Mesenchymal stem cell (in vitro differentiated cells and primary cell): ENCODE measurements at places on chromosomes 4 and X.
A peak's percentile ranks its signal among the peaks of the same experiment; 100 is the strongest.

- no peak for DNase-seq
These were observed 945.3 kb upstream of the GRIA3 start for GRCh38 chrX:122238801-122239200.

DNA sequence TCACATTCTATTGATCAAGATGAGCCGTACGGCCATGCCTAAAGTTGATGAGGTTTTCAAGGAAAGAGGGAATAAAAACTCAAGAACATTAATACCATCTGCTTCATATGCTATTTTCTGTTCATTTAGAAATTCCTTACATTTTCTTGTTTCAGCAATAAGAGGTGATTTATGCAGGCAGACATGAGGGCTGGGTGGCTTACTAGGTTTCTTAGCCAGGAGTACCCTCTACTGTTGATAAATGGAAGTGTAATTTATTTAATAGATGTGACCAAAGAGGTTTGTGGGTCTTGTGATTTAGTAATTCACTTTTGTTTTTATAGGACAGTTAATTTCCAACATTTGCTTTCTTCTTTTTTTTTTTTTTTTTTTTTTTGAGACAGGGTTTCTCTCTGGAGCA, 6.4 kb upstream of the SMIM9 start:
- peak; percentile 49 for DNase-seq

DNA sequence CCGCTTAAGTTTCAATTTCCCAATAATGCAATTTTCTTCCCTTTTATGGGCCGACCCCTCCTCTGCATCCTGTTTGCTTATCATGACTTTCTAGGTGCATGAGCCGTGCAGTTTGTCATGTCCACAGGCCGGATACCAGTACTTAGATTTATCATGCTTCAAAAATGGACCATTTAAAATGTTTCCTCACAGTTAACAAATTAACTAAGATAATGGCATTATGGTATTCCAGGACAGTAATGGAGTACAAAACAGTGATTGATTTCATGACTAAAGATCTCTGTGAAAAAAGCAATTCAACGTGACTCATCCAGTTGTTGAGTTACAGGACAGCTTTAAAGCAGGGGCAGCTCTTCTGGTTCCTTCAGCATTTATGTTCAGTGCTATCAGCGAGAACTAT, 23.0 kb downstream of the SNX25 start:
- peak; percentile 86 for DNase-seq

- no peak for DNase-seq
These were observed 10.7 kb downstream of the SEL1L3 start for GRCh38 chr4:25852103-25852502.

GRCh38 chr4:37008199-37008598, 236.3 kb upstream of the NWD2 start:
- DNase-seq: no peak

DNA sequence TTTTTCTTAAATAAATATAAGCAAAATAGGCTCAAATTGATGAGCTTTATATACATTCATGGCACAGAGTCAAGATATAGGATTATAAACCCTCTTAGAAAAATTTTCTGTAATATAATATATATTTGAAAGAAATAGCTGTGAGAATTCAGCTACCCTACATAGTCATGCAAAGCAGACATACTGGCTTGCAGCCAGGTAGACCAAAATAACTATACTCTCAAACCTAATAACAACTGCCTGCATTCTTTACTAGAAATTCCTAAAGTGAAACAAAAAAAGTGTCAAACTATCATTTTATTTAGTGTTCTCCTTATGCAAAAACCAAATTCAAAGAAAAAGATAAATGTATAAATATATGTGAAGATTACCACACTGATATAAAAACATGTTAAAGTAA, 1390.2 kb downstream of the C4orf33 start:
- no peak for DNase-seq

GRCh38 chr4:48792348-48793006, 12.4 kb upstream of the FRYL start:
- DNase-seq: peak; percentile 42

DNA sequence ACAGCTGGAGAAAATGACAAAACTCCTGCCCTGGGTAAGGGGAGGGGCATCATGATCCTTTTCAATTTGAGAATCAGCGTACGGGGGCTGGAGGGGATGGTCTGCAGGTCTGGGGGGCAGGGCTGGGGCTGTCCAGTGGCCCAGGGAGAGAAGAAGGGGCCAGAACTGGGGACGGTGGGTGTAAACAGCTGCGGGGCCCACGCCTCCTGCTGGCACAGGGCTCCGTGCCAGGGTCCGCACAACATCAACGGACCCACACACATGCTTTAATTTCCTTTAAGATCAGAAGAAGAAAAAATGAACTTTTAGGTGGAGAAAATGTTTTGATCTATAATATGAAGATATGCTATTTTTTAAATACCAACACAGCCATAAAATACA, 52.1 kb downstream of the PSAPL1 start:
- DNase-seq: no peak

DNA sequence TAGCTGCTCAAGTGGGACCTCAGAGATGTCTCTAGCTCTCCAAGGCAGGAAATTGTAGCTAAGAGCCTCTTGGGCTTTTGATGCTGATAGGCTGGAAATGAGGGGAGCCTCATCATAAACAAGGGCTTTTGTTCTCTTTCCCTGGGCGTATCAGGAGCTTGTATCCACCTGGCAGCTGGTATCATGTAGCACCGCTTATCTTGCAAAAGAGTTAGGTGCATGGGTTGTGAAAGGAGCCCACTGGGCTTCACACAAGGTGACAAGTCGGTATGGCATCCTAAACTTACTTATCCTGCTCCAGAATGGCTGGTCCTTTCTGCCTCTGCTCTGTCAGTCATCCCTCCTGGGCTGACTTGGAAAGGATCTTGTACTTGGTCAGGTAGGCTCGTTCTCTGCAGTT, 565.8 kb downstream of the GRXCR1 start:
- DNase-seq: no peak

GRCh38 chr4:150332086-150332485, 249.9 kb upstream of the MAB21L2 start:
- peak; percentile 20 for DNase-seq

DNA sequence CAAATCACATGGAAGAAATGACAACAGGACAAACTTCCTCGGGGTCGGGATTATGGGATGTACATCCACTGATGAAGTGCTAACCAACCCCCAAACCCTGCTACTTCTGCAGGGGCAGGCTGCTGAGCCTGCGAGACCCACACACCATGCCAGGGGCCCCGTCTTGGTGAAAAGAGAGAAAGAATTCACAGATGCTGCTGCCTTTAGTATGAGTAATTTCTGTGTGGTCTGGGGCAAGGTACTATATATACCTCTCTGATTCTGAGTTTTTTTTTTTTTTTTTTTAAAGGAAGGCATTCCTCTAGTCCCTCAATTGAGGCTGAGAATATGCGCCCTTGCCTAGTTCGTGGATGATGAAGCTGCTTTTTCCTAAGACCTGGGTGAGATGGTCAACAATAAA, 24.8 kb downstream of the PDHA1 start:
- DNase-seq: no peak

DNA sequence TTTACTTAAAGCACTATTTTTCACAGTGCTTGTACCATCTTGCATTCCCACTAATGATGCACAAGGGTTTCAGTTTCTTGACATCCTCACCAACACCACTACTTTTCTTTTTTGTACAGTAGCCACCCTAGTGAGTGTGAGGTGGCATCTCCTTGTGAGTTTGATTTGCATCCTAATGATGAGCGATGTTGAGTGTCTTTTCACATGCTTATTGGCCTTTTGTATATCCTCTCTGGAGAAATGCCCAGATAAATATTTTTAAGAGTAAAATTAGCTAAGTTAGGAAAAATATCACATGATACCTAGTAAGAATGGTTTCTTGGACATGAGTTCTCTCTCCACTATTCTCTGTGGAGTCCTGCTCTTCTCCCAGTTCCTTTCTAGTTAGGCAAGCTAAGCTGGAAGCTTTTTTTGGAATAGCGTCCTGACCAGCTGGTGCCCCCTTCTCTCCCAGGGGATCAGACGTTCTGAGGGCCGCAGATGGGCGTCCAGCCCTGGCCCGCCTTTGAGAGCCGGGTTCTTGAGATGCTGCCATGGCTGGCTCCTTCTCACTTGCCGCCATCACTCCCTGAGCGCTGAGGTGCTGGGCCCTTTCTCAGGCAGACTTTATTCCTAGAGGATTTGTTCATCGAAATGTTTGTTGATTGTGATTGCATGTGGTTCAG, 132.1 kb downstream of the ARHGAP10 start:
- DNase-seq: no peak

GRCh38 chr4:182884040-182884439, 33.1 kb downstream of the DCTD start:
- no peak for DNase-seq

GRCh38 chr4:140020457-140021361, 133.3 kb downstream of the MAML3 start:
- no peak for DNase-seq

GRCh38 chrX:130419263-130419662, 17.5 kb downstream of the RBMX2 start:
- DNase-seq: no peak
